ENCODE measurements at places on chromosomes 7 and 10.

DNA sequence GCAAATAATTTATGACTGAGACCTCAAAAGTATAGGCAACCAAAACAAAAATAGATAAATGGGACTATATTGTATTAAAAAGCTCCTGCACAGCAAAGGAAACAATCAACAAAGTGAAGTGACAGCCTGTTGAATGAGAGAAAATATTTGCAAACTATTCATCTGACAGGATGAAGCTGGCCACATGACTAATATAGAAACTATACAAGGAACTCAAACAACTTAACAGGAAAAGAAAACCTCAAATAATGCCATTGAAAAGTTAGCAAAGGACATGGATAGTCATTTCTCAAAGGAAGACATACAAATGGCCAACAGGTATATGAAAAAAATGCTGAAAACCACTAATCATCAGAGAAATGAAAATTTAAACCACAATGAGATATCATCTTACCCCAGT is 245.1 kb downstream of the STK31 start:
- no peak for DNase-seq

DNA sequence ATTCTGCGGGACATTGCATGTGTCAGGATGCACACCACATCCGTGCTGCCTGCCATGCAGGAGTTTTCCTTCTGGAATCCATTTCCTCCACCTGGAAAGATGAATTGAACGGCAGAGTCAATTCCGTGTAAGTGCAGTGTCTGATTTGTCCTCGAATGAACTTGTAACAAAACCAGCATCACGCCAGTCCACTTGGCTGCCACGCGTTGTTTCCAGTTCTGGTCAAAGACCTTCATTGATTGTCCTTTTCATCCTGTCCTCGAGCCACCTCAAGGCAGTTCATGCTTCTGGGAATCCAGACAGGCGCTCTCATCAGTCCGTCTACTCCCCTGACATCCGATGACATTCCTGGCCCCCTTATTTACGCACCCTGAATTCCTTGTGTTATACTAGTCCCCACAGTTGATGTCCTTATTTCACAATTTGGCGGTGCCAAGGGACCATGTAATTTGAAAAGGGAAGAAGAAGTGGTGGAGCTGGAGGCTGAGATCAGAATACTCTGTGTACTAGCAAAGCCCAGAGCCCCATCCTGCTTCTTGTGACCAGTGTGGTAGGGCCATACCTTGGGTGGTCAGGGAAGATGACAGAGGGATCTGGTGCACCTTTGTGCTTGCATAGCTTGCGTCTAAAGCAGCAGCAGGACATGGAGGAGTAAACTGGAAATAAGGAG is 502.2 kb downstream of the PLXNA4 start:
- DNase-seq: no peak

DNA sequence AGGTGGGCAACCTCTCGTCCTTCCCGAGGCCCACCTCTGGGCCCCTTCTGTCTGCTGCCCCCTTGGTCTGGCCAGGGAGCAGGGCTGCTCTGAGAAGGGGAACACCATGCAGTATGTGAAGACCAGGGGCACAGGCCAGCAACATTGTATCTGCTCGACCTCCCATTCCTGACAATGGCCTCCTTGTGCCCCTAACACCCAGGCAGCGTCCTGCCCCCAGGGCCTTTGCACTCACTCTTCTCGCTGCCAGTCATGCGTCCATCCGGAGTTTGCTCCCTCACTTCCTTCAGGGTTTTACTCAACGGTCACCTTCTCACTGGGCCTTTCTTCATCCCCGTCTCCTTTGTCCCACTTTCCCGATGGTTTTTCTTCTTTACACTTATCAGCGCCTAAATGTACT is 232.9 kb upstream of the GRB10 start:
- no peak for DNase-seq

DNA sequence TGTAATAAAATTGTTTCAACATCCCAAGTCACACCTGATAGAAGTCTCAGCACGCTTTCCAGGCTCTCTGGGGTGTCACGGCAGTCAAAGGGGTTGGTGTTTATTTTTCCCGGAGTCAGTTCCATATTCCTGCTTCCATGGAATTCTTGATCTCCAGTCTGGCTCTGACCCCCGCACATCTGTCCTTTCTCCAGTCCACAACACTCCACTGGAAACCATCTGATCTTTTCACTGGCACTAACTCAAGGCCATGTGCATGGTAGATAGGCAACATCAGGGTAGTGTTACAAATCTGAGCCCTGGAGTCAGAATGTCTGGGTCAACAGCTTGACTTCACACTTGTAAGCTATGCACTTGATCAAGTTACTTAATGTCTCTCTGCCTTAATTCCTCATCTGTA is 176.2 kb downstream of the WDR11 start:
- DNase-seq: no peak

DNA sequence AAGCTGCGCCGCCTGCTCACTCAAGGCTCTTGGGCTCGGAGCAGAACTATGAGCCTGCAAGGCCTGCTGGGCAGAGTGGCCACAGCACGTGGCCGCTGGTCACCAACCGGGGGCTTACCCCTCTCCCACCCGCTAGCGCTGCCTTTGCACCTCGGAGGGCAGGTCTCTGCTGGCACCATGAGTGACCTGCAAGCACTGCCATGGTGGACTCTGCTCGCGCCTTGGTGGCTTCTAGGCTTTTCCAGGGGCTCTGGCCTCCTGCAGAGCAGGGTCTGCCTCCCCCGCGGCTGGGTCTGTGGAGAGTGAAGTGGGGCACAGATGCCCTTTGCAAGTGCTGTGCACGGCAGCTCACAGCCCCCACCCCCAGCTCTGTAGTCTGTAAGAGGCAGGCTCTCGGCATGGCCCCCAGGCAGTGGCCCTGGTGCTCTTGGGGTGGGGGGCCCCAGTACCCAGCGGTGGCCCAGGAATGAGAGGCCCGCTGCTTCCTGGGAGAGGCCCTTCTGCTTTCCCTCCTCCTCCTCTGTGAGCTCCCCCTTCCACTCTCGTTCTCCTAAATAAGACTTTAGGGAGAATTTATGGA is 119.6 kb downstream of the INPP5A start:
- DNase-seq: no peak

DNA sequence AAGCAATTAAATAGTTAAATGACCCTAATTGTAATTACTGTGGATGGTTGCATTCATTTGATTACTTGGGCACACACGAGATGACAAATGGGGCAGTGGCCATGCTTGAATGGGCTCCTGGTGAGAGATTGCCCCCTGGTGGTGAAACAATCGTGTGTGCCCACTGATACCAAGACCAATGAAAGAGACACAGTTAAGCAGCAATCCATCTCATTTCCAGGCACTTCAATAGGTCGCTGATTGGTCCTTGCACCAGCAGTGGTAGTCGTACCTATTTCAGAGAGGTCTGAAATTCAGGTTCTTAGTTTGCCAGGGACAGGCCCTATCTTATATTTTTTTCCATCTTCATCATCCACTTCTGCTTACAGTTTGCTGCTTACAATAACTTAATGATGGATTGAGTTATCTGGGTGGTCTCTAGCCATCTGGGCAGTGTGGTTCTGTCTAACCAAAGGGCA is 8.3 kb downstream of the PCBD1 start:
- DNase-seq: peak; percentile 68

GRCh38 chr7:37446371-37446770 is 2.3 kb downstream of the ELMO1 start:
- DNase-seq: no peak

DNA sequence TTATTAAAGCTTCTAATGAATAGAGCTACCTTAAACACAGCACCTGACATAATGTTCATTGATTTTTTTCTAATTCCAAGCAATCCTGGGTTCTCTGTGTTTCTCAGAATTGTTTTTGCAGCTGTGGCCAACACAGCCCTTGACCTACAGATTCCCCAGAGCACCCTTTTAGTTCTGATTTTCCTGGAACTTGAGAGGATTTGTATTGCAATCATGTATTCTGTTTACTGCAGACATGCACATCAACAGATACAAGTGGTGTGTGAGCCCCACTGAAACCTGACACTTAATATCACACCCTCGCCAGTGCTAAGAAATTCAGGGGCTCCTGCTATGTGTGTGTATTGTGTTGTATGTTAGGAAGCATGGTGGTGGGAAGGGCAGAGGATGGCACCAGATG is 344.2 kb upstream of the POM121L12 start:
- no peak for DNase-seq

DNA sequence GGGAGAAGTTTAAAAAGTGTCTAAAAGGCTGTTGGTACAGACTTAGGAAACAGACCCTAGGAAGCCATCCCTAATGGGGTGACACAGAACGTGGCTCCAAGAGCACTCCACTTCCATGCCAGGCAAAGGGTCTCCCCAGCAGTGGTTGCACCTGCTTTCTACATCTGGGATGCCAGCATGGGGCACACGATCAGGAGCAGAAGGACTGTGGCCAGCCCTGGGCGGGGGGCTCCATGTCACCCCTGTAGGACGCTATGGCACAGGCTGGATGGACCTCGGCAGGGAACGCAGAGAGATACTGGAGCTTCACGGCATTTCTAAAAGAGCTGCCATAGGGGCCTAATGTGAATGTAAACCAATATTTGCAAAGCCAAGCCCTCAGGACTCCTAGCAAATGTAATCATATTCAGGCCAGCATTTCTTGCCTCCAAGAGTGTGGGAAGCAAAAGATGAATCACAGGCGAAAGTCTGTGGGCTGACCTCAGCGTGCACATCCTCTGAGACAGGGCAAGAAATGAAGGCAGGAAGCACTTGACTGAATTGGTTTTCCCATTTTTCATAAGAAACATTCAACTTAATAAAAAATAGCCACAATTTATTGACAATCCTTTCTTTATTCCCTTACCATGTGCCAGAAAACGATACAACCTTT is 93.9 kb downstream of the ATXN7L1 start:
- DNase-seq: no peak

- DNase-seq: no peak
Observed at GRCh38 chr10:60139798-60140566, 233.6 kb upstream of the CCDC6 start.

DNA sequence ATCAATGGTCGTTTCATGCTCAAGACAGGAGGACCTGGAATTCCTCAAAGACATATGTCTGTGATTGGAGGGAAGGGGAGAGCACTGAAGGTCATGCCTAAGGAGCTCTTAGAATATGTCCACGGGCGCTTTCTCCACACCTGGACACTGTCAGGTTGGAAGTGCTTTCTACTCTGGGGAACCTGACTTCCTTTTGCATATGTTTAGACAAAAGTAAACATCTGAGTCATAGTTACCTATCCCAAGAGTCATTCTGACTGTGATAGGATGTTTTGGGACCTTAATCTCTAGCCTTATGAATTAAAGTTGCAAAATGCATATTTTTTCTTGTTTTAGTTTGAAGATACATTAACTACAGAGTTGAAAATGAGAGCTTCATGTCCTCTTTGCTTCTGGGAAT is 251.7 kb downstream of the KLF6 start:
- no peak for DNase-seq

GRCh38 chr7:5332579-5332978 is 49.8 kb downstream of the SLC29A4 start:
- no peak for DNase-seq

DNA sequence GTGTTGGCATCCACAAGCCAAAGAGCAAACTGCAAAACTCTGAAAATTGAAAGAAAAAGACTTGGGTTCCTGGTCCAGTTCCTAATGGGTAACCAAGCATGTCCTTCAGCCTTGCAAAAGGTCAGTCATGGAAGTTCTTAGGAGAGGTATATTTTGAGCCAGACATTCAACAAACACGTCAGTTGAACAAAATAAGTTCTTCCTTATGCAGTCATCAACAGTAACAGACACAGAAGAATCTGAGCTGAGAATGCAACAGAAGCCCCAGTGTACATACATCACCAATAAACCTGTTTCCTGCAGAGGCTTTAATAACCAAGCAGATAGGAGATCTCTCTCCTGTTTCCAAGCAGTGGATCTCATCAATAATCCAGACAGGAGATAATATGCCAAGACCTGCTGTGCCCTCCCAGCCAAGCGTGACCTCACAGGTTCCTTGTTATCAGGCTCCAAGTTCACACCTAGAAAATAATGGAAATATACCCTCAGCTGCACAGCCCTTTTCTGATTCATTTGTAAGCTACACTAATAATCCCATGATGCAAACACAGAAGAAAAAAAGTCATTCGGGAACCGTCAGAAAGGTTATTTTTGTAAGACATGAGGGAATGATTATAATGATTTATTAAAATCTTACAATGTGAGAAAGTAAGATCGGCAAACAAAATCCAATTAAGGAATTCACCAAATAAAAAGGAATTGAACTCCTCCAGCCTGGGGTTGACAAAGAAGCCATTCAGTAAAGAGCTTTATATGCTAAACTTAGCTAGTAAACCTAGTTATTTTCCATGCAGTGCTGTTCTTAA is 90.7 kb downstream of the DGKI start:
- DNase-seq: no peak

DNA sequence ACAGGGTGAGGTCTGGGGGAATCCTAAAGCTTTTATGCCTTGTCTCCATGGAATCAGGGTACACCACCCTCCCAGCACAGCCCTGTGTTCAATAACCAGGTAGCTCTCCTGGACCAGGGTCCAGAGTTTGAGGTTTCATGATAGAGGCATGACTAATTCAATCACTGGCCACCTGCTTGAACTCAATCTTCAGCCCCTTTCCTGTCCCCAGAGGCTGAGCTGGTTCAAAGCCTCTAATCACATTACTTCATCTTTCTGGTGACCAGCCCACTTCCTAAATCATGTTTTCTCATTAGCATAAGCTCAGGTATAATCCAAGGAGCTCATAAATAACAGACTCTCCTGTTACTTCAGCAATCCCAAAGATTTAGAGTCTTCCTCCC is 20.5 kb downstream of the CRPPA start:
- DNase-seq: no peak

DNA sequence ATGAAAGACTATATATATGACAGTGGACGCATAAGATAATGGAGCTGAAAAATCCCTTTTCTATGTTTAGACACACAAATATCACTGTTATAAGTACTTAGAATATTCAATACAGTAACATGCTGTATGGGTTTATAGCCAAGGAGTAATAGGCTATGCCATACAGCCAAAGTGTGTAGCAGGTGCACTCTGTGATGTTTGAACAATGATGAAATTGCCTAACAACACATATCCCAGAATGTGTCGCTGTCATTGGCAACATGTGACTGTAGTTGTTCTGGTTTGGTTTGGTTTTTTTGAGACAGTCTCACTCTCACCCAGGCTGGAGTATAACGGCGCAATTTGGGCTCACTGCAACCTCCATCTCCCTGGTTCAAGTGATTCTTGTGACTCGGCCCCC is 26.1 kb downstream of the NOM1 start:
- DNase-seq: no peak

- DNase-seq: no peak
Observed at GRCh38 chr10:132117636-132118190, 52.0 kb downstream of the JAKMIP3 start.

Measured in activated CD4-positive, alpha-beta T cell treated with anti-CD3 and anti-CD28 coated beads, Interleukin-2, amount 50 U/mL, for 1 hour (primary cell).